ENCODE measurements at places on chromosomes 5 and 9. TPM values are rescaled to one million over a fixed set of nuclear protein-coding genes. Genes with fewer than 3 reads are reported as not detected.
A peak's percentile ranks its signal among the peaks of the same experiment; 100 is the strongest.

GRCh38 chr5:38926121-38926520 lies 80.3 kb downstream of the OSMR start:
- no peak overlapping the region for H3K27ac ChIP-seq
- H3K27me3 ChIP-seq, result no peaks in the 10 kb centered on the region
- H3K4me3 ChIP-seq, result no peak overlapping the region
- no peaks in the 10 kb centered on the region for H3K36me3 ChIP-seq

DNA sequence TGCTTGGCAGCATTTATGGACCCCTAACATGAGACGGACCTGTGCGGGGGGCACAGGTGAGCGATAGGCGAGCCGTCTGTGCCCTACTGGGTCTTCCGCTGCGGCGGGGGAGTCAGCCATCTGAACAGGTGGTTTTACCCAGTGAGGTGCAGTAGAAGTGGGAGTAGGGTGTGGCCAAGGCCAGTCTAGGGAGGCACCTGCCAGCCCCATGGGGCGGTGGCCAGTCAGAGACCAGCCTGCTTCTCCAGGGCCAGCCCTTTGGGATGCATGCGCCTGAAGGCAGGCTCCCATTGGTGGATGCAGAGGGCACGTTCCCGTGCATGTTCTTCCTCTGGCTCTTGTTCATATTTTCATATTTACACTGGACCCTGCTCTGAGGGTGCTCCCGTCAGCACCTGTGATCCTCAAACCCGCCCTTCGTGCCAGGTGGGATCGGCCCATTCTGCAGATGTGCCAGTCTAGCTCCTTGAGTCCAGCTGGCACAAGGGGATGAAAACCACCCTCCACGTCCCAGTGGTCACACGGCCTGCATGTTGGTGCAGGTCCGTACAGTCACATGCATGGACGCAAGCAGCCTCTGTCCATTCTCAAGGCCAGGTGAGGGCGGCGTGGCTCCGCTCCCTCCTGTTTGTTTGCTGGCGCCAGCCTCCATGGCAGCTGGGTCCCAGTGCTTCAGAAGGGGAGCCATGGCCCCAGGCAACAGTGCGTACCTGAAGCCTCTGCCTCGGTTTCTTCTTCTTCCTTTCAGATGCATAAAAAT lies 9.0 kb downstream of the COL5A1 start:
- H3K27ac ChIP-seq, result no peak overlapping the region
- H3K27me3 ChIP-seq, result no peaks in the 10 kb centered on the region
- H3K4me1 ChIP-seq, result peaks cover 16% of the 10 kb centered on the region
- DNase-seq, result no peak
- no peaks in the 10 kb centered on the region for H3K36me3 ChIP-seq

GRCh38 chr5:114727358-114727757 lies 365.5 kb downstream of the KCNN2 start:
- DNase-seq, result no peak
- H3K36me3 ChIP-seq, result no peaks in the 10 kb centered on the region
- H3K27ac ChIP-seq, result no peak overlapping the region
- H3K4me3 ChIP-seq, result no peak overlapping the region
- no peaks in the 10 kb centered on the region for H3K27me3 ChIP-seq

DNA sequence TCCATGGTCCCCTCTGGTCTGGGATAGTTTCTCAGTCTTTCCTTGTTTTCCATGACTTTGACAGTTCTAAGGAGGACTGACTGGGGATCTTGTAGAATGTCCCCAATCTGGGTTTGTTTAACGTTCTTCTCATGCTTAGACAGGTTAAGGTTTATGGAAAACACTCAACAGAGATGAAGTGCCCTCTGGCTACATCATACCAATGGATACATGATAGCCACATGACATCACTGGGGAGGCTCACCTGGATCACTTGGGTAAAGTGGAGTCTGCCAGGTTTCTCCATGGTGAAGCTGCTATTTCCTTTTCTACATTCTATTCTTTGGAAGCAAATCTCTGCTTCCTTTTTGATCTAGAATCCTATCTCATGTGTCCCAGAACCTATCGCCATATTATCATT lies 23.8 kb upstream of the ALDH1B1 start:
- DNase-seq, result no peak
- H3K4me1 ChIP-seq, result no peaks in the 10 kb centered on the region
- H3K36me3 ChIP-seq, result no peaks in the 10 kb centered on the region

GRCh38 chr5:135150767-135151166 lies 116.7 kb upstream of the PITX1 start:
- H3K36me3 ChIP-seq, result no peaks in the 10 kb centered on the region
- no peak overlapping the region for H3K27ac ChIP-seq
- no peaks in the 10 kb centered on the region for H3K4me1 ChIP-seq
- no peak for DNase-seq
- no peaks in the 10 kb centered on the region for H3K27me3 ChIP-seq

DNA sequence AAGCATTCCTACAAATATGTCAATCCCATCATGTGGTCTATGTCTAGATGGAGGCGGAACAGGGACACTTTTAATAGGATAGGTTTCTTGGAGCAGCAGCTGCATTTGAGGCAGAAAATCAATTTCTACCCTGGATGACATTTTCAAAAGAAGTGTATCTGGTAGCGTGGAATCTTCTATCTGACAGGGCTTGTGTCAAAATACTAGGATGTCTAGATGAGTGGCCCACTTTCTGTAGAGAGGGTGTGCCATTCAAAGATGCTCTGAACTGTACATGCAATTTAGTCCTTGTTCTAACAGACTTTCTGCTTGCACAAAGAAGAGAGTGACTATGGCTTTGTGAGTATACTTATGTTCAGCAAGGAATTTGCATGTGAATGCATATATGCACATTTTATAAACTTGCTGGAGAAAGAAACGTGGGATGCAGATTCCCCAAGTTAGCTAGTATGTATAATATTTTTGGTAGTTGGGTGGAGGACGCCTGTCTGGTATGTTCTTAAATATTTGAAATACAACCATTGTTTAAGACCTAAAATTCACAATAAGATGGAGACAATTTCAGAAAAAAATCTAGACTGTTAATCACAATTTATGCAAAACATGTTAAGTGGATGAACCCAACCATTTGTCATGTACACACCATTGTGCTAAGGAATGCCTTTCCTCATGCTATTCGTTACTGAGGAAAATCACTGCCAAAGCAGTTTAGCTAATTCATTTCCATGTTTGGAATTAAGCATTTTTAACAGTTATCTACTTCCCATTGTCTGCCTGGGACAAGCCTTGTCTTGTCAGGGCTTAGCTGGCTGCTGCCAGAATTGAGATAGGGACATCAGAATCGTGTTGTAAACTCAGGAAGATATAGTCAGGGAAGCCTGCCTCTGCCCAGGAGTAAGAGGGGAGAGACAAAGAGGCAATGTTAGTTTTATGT lies 129.1 kb upstream of the MEF2C start:
- no peak overlapping the region for H3K27ac ChIP-seq
- no peaks in the 10 kb centered on the region for H3K27me3 ChIP-seq
- DNase-seq, result no peak
- no peak overlapping the region for H3K4me3 ChIP-seq
- H3K36me3 ChIP-seq, result no peaks in the 10 kb centered on the region

The IL33 gene
- total RNA-seq, result 11.7 TPM

The FBXL7 gene
- 17.3 TPM for total RNA-seq

GRCh38 chr5:132661231-132662003 lies 3.4 kb downstream of the IL13 start:
- H3K27me3 ChIP-seq, result no peaks in the 10 kb centered on the region
- no peak overlapping the region for H3K27ac ChIP-seq
- DNase-seq, result no peak
- H3K36me3 ChIP-seq, result no peaks in the 10 kb centered on the region

DNA sequence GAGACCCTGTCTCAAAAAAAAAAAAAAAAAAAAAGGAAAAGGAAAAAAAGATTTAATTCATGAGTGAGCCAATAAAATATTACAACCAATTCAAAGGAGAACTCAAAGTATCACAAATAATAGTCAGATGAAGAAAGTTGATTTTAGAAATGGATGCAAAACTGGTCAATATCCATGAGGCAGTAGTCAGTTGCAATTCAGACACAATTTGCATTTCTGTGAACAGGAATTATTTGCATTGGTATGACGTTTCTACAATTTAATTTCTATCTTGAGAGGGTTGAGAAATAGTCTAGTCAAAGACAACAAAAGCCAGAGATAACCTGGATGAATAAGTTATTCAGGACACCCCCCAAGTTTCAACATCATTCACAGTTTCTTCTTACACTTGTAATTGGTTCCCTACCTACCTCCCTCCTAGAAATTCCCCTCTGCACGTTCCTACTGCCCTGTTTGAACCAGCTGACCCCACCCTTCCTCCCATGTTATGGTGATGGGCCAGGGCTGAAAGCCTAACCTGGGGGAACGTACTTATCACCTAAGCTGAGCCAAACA lies 28.6 kb upstream of the CDKN2AIPNL start:
- no peaks in the 10 kb centered on the region for H3K36me3 ChIP-seq
- no peak overlapping the region for H3K4me3 ChIP-seq
- H3K27me3 ChIP-seq, result no peaks in the 10 kb centered on the region
- peaks cover 29% of the 10 kb centered on the region for H3K4me1 ChIP-seq

The ZDHHC11 gene
- 9.5 TPM for total RNA-seq

GRCh38 chr9:70409280-70409679 lies 5.2 kb downstream of the KLF9 start:
- no peaks in the 10 kb centered on the region for H3K27me3 ChIP-seq
- peak overlapping the region; percentile 100 for H3K27ac ChIP-seq
- H3K4me1 ChIP-seq, result no peaks in the 10 kb centered on the region
- no peaks in the 10 kb centered on the region for H3K36me3 ChIP-seq

- DNase-seq, result no peak
- no peak overlapping the region for H3K27ac ChIP-seq
- H3K36me3 ChIP-seq, result no peaks in the 10 kb centered on the region
- no peak overlapping the region for H3K4me3 ChIP-seq
- H3K4me1 ChIP-seq, result no peaks in the 10 kb centered on the region
Measured at GRCh38 chr9:68498816-68499215, 41.9 kb downstream of the TMEM252 start.

The PCDHA12 gene
- total RNA-seq, result 6.9 TPM

DNA sequence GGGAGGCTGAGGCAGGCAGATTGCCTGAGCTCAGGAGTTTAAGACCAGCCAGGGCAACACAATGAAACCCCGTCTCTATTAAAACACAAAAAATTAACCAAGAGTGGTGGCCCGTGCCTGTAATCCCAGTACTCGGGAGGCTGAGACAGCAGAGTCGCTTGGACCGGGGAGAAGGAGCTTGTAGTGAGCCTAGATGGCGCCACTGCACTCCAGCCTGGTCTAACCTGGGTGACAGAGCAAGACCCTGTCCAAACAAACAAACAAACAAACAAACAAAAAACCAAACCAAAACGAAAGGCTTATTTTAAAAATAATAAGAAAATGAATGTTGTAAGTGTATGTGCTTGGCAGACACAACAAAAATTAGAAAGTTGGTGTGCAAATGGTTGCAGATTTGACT lies 536.3 kb upstream of the PTPRD start:
- no peaks in the 10 kb centered on the region for H3K27me3 ChIP-seq
- no peak for DNase-seq
- no peaks in the 10 kb centered on the region for H3K36me3 ChIP-seq
- no peak overlapping the region for H3K4me3 ChIP-seq

The YTHDC2 gene
- total RNA-seq, result 22.4 TPM

- no peaks in the 10 kb centered on the region for H3K4me1 ChIP-seq
- H3K27me3 ChIP-seq, result no peaks in the 10 kb centered on the region
- no peak overlapping the region for H3K4me3 ChIP-seq
- H3K27ac ChIP-seq, result no peak overlapping the region
- H3K36me3 ChIP-seq, result no peaks in the 10 kb centered on the region
Measured at GRCh38 chr5:107889387-107889786, 218.7 kb upstream of the EFNA5 start.

GRCh38 chr9:129145316-129145715 lies 32.7 kb downstream of the IER5L start:
- no peak overlapping the region for H3K4me3 ChIP-seq
- DNase-seq, result no peak
- peaks cover 58% of the 10 kb centered on the region for H3K4me1 ChIP-seq
- peak overlapping the region; percentile 100 for H3K27ac ChIP-seq
- H3K27me3 ChIP-seq, result no peaks in the 10 kb centered on the region

The GABRA1 gene
- not detected for total RNA-seq

GRCh38 chr5:71576241-71576640 lies 10.9 kb upstream of the MCCC2 start:
- H3K4me3 ChIP-seq, result no peak overlapping the region
- no peak for DNase-seq
- no peaks in the 10 kb centered on the region for H3K27me3 ChIP-seq
- no peaks in the 10 kb centered on the region for H3K36me3 ChIP-seq

GRCh38 chr5:155733935-155734334 lies 593.0 kb upstream of the SGCD start:
- no peak overlapping the region for H3K4me3 ChIP-seq
- no peaks in the 10 kb centered on the region for H3K36me3 ChIP-seq
- peaks cover 25% of the 10 kb centered on the region for H3K27me3 ChIP-seq
- no peak overlapping the region for H3K27ac ChIP-seq

The IZUMO3 gene
- total RNA-seq, result not detected

GRCh38 chr9:109030426-109030825 lies 17.1 kb upstream of the CTNNAL1 start:
- no peaks in the 10 kb centered on the region for H3K27me3 ChIP-seq
- no peaks in the 10 kb centered on the region for H3K36me3 ChIP-seq
- H3K27ac ChIP-seq, result no peak overlapping the region
- DNase-seq, result no peak

DNA sequence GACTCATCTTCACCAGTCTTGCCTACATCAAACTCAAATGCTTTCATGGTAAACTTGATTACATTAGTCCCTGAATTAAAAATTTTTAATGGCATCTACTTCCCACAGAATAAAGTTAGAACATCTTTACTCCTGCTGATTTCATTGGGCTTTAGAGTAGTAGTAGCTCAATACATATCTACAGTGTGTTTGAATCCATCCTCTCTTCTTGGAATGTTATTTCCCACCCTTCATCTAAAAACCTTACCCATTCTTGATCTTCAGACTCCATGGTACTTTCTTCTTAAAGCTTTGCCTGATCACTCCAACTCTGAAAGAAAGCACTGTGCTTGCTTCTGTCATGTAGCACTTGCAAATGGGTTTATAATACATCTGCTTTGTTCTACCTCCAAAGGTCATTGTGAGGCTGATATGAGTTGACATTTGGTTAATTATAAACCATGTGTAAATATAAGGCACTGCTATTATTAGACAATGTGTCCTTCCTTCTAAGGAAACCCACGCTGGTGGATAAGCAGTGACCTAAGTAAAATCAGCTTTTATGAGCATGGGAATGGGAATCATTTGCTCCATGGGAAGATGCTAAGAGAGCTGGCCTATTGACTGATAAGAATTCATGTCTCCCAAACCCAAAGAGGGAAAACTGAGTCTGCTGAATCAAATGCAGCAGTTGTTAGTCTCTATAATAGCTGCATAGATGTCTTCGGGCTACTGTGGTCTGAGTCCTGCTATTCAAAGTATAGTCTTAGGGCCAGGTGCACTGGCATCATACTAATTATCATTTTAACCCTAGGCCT lies 7.5 kb upstream of the PRLR start:
- no peak overlapping the region for H3K27ac ChIP-seq
- no peak overlapping the region for H3K4me3 ChIP-seq
- no peak for DNase-seq
- H3K27me3 ChIP-seq, result no peaks in the 10 kb centered on the region
- no peaks in the 10 kb centered on the region for H3K36me3 ChIP-seq

GRCh38 chr5:120073722-120074121 lies 390.4 kb upstream of the PRR16 start:
- H3K27me3 ChIP-seq, result no peaks in the 10 kb centered on the region
- DNase-seq, result no peak
- no peaks in the 10 kb centered on the region for H3K4me1 ChIP-seq
- no peak overlapping the region for H3K4me3 ChIP-seq
- no peaks in the 10 kb centered on the region for H3K36me3 ChIP-seq

The IL5 gene
- total RNA-seq, result not detected

Data from breast epithelium (tissue), 4 donors.